ENCODE measurements at places on chromosomes 2 and 18.

DNA sequence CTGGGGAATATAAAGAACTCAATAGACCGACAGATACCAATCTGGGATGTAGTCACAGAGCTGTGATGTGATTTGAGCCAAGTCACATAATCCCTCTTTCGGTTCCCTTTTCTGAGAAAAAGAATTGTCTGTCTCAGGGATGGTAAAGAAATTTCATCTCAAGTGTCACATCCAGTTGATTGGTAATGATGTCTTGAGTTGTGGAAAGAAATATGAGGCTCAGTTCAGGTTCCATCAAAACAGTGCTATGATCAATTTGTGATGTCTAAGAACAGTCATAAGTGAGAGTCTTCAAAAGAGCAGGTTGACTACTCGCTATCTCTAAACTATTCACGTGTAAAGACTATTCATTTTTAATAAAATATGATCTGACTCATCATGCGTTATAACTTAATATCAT is 223.3 kb downstream of the METTL4 start:
- no peak for DNase-seq

- no peak for DNase-seq
These were observed 31.3 kb downstream of the DGKD start for GRCh38 chr2:233385489-233386044.

GRCh38 chr2:118061135-118061955 is 26.9 kb upstream of the INSIG2 start:
- DNase-seq: peak; percentile 88

DNA sequence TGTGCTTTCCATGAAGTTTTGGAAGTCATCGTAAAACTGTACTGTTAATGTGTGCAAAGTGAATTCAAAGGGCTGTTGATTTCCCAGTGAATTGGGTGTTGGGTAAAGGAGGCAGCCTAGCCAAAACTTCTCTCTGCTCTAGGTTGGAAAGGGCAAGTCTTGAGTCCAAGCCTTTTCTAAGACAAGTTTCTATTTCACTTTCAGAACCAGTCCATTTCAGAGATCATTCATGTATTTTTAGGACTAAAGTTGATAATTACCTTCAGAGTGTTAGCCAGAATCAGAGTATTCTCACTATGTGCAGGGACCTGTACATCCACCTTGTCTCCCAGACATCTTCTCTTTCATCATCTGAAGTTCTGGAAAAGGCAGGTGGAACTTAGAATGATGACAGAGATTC is 636.1 kb upstream of the KLHL29 start:
- DNase-seq: no peak

GRCh38 chr2:239351687-239352086 is 49.1 kb downstream of the HDAC4 start:
- DNase-seq: no peak

GRCh38 chr2:217652761-217653639 is 349.8 kb downstream of the TNS1 start:
- peak; percentile 58 for DNase-seq

Measured in amniotic epithelial cell (primary cell).